Ovary (tissue), 10 donors: ENCODE measurements at places on chromosomes 2 and 18. TPM values are rescaled to one million over a fixed set of nuclear protein-coding genes. Genes with fewer than 3 reads are reported as not detected.

Gene RUFY4
- total RNA-seq: not detected

GRCh38 chr2:68994864-68995263, 18.1 kb upstream of the ANTXR1 start:
- no peak overlapping the region for H3K27ac ChIP-seq
- H3K36me3 ChIP-seq: no peaks in the 10 kb centered on the region
- H3K4me3 ChIP-seq: no peak overlapping the region
- no peaks in the 10 kb centered on the region for H3K4me1 ChIP-seq

DNA sequence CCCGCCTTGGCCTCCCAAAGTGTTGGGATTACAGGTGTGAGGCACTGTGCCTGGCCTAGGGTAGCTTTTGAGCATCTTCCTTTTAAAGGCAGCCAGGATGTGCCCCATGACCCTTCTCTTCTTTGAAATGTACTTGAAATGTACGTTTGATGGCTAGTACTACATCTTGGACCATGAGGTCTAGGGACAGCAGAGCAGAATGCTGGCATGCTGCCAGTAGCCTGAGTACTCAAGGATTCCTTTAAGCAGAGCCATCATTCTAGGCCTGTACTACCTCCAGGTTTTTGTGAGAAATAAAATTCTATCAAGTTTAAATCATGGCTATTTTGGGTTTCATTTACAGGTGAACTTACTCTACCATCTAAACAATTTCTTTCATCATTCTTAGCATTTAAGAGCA, 2.9 kb upstream of the EML6 start:
- no peaks in the 10 kb centered on the region for H3K27me3 ChIP-seq
- H3K27ac ChIP-seq: no peak overlapping the region
- H3K4me3 ChIP-seq: no peak overlapping the region
- no peaks in the 10 kb centered on the region for H3K36me3 ChIP-seq
- H3K4me1 ChIP-seq: no peaks in the 10 kb centered on the region
- DNase-seq: no peak

DNA sequence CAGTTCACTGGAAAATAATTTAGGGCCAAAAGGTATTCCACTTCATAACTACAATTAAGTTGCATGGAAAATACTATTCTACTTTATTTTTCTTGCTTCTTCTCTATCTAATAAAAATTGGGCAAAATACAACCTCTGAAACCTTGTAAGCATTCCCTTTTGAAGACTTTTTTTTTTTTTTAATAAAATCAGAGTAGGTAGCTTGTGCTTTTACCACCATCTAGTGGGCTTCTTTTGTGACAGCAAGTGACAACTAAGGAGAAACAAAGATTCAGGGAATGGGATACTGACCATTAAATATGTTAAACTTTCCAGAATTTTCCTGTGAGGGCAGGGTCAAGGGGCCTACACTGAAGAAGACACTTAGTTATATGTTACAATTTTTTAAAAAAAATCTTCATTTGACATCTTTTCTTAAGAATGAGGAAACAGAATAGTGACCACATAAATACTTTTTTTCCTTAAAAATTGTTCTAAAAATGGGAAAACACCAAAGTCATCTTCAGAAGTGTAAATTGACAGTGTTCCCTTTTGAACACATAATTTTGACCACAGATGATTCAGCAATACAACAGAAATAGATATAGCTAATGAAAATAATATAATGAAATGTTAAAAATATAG, 1183.2 kb upstream of the ACVR2A start:
- no peak for DNase-seq
- H3K27me3 ChIP-seq: no peaks in the 10 kb centered on the region
- H3K4me1 ChIP-seq: no peaks in the 10 kb centered on the region
- no peaks in the 10 kb centered on the region for H3K36me3 ChIP-seq

Gene ABCG5
- total RNA-seq: not detected

Gene HAAO
- 29.0 TPM for total RNA-seq

DNA sequence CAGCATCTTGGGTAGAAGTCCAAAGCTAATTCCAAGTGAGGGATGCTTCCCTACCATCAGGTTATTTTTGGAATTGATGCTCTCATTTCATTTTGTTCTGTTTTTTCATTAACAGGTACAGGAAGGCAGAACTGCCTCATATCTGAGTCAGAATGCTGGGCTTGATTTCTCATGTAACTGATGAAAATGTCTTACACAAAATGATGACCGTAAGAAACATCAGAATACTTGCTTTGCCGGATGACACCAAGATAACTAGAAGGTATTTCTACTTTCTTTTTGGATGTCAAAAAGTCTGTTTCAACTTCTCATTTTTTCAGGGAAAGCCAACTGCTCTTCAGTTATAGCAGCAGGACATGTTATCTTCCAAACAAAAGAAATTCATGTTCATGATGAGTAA, 62.6 kb downstream of the ETAA1 start:
- H3K36me3 ChIP-seq: no peaks in the 10 kb centered on the region
- H3K4me3 ChIP-seq: no peak overlapping the region
- H3K27me3 ChIP-seq: no peaks in the 10 kb centered on the region
- no peak overlapping the region for H3K27ac ChIP-seq
- DNase-seq: no peak
- H3K4me1 ChIP-seq: no peaks in the 10 kb centered on the region

Gene HOXD13
- not detected for total RNA-seq

DNA sequence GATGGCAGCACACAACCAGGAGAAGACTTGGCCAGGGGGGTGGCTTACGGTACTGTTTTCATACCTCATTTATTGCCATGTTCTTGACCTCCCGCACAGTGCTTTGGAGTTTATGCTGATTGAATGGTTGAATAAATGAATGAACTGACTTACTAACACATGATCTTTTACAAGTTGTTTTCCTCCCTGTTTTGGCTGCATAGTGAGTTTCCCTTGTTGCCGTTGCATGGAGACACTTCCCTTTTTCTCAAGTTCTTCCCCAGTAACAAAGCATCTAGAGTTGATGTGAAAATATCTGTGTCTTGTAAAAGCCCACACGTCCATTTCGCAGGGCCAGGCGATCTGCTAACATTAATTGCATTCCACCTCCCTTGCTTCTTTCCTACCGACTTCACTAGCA, 35.7 kb upstream of the RAB1A start:
- H3K27me3 ChIP-seq: no peaks in the 10 kb centered on the region
- no peaks in the 10 kb centered on the region for H3K36me3 ChIP-seq
- no peak overlapping the region for H3K4me3 ChIP-seq
- no peaks in the 10 kb centered on the region for H3K4me1 ChIP-seq
- no peak overlapping the region for H3K27ac ChIP-seq
